Fibroblast of pulmonary artery (primary cell): ENCODE measurements at places on chromosomes 11 and 22.

GRCh38 chr11:99240192-99241030, 219.7 kb downstream of the CNTN5 start:
- no peak for DNase-seq

- no peak for DNase-seq
Observed at GRCh38 chr11:61068581-61068980, 33.7 kb upstream of the CD5 start.

- no peak for DNase-seq
Observed at GRCh38 chr22:29331658-29332300, 16.3 kb upstream of the RASL10A start.

DNA sequence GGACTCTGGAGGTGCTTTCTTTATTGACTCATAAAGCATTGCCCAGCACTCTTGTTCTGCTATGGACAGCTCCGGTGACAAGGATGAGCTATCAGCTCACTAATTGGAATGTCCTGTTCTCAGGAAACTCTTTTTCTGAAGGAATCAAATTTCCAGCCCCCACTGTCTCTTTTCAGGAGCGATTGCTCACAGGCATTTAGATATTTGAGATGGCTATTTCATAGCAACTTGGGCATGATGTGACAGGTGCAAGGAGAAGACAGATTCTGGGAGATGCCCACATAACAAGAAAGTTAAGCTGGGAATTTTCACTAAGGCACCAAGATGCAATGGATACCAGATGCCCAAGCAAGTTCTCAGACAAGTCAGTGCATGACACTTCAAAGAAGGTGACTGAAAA, 123.4 kb upstream of the CSNK2A3 start:
- DNase-seq = no peak

DNA sequence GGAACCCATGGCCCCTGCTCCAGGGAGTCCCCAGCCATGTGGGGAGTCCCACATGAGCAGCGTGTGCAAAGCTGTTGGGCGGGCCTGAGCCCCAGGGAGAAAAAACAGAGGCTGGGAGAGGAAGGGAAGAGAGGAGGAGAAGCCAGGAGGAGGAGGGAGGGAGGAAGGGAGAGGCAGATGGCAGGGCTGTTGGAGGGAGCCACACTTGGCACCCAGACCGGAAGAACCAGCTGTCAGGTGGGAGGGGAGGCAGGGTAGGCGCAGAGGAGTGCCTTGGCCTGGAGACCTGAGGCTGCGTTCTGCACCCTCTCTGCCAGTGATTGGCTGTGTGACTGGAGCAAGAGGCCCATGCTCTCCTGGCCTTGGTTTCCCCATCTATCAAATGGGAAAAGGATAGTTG, 6.7 kb downstream of the SYNGR1 start:
- no peak for DNase-seq

DNA sequence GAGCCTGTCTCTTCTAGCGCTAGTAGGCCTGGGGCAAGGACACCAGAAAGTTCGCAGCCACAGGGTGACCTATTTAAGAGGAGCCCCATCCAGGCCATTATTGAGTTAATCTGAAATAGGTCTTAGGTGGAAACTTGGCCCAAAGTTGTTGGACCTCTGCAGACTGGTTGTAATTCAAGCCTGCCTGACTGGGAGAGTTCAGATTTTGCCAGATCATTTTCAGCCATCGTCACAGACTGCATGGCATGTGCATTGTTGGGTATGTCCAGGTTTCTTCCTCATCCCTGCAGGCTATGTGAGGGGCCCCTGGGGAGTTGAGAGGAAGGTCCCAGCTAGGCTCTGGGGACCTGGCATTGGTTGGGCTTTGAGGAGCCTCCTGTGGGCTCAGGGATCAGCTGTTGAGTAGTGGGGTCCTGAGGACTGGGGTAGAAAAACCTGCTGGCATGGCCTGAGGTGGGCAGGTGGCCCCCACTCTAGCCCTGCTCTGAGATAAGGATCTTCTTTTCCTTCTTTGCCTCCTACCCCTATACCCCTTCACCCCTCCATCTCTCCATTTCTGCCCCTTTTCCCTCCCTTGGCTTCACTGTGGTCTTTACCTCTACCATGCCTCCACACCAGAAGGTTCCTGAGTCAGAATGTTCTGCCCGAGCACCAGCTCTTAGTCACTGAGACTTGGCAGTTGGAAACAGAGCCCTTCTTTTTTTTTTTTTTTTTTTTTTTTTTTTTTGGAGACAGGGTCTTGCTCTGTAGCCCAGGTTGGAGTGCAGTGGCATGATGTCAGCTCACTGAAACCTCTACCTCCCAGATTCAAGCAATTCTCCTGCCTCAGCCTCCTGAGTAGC, 112.7 kb downstream of the MORC2 start:
- no peak for DNase-seq
